ENCODE measurements at places on chromosomes 11 and 22.

DNA sequence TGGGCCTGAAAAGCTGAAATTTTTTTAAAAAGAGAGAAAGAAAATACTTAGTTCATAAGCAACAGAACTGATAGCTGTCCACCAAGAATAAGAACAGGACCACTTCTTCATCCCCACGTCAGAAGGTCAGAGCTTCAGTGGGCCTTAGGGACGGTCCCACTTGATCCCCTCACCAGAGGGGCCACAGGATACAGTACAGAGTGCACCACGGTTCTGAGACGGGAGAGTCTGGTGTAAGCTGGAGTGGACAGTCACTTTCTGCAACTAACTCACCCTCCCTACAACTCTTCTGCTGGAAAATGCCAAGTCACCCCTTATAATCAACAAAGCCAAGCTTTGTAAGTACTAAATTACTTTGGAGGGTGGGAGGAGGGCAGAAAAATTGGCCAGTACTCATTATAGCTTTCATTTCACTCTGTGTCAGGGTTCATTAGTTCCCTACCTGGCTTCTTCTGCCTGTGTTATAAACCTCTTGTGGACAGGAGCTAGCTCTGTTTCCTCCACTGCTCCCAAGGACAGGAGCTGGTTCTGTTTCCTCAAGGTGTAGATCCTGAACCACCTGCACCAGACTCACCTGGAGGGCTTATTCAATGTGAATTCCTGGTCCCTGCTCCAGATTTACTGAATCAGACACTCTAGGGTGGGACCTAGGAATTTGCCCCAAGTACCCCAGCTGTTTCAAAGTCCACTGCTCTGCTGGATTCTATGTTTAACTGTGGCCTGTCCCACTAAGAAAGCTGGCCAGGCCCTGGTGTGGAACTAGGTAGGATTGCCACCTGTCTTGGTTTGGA lies 39.6 kb downstream of the SCGB1A1 start:
- no peak for DNase-seq

- no peak for DNase-seq
Observed at GRCh38 chr11:28471537-28471936, 363.3 kb downstream of the METTL15 start.

GRCh38 chr11:69249311-69250185 lies 44.4 kb upstream of the MYEOV start:
- no peak for DNase-seq

DNA sequence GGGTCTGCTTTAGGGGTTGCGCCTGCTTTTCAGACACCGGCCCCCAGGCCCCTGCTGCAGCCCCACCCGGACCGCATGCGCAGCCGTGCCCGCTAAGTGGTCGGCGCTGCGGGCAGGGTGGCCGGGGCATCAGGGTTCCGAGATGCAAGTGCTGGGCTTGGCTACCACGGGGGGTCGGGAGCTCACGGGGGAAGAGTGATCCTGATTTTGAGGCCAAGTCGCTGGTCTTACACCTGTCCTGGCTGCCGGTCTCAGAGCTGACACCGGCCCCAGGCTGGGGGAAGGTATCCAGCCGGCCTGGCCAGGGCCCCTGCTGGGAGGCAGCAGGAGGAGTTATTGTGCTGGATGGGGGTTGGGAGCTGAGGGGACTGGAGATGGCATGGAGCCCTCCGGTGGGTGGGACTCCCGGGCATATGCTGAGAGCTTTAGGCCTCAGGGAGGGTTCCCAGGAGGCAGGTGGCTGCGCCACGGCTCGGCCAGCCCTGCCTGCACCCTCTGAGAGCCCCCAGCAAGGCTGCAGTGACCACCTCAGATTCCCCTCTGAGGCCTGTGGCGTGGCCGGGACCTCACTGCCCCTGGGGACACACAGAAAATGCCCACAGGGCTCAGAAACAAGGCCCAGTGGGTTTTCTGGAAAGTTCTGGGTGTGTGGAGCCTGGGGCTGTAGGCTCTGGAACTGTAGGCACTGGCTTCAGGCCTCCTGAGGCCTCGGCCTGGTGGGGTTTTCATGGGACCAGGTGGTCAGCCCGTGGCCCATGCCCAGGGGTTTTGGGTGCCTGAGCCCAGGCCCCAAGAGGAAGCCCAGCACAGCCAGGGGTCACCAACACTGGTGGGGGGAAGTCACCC lies 4.4 kb upstream of the MUC5AC start:
- no peak for DNase-seq

DNA sequence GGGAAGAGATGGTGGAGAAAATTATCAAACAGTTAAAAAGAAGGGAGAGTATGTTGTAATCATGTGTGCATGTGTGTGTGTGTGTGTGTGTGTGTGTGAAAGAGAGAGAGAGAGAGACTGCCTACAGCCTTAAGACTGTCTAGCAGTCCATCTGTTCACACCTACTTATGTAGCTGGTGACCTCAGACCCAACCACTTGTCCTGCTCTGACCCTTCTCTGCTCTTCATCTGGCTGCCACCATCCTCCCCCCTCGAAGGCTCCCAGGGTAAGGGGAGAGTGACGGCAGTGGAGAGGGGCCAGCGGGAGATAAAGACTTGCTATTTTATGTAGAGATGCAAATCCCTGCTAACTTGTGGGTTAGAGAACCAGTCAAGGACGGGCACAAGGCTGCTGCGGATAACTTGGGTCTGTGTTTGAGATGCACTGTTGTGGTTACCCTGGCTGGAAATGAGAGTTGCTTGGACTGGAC lies 24.9 kb upstream of the GRAMD1B start:
- peak; percentile 45 for DNase-seq

DNA sequence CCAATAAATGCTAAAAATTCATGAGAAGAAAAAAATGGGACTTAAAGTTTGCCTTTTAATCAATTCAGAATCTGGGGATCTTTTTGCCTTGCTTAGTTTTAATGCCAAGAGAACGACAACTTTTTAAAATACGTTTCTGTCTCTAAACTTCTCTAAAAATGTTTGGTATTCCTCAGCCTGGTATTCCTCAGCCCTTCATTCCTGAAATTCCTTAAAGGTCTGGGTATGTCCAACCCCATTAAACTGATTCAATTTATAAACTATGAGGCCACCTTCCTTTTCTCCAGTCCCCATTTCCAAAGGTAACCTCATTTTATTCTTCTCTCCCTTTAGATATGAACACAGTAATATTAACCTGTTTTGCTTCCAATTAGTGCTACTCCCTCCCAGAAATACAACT lies 16.6 kb downstream of the POLA2 start:
- DNase-seq: no peak

- no peak for DNase-seq
Observed at GRCh38 chr22:30941363-30941740, 27.2 kb downstream of the MORC2 start.

DNA sequence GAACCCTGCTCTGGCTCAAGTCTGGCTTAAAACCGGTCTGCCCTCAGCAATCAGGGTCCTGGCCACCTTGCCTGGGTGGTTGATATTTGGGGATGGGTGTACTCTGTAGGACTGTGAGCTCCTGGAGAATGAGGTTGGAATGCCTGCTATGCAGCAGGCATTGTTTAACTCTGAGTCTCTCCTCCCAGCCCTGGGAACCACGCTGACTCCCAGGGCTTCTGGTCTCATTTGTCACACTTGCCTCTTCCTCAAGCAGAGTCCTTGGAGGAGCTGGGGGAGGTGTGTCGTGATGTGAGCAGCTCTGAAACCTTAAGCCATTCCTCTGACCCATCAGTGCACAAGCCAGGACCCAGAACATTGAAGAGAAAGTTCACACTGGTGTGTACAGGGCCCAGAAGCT lies 340.1 kb downstream of the MN1 start:
- no peak for DNase-seq

DNA sequence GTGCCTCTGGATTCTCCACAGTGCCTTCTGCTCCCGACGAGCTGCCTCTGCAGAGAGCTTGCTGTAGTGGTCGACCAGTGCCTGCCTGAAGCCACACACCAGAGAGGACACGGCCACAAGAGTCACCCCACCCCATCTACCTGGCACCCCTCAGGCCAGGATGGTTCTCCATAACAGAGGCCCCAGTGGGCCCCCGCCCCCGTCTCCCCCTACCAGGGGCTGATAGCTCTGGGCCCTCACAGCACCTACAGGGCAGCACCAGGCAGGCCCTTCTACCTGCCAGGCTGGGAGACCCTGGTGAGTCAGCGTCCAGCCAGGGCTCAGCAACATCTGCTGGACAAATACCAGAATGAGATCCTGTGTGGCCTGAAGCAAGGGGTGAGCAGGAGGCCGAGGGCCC lies 21.7 kb downstream of the SELENOO start:
- DNase-seq: no peak

- DNase-seq: no peak
Observed at GRCh38 chr11:87251560-87251959, 213.8 kb downstream of the TMEM135 start.

- no peak for DNase-seq
Observed at GRCh38 chr22:17381192-17381913, 12.1 kb downstream of the CECR2 start.

GRCh38 chr11:134542401-134543165 lies 130.5 kb upstream of the B3GAT1 start:
- DNase-seq: no peak

GRCh38 chr11:29255401-29255800 lies 761.4 kb downstream of the KCNA4 start:
- DNase-seq: no peak

GRCh38 chr11:83057721-83058120 lies 14.0 kb downstream of the RAB30 start:
- DNase-seq: no peak

GRCh38 chr11:35082321-35083180 lies 56.4 kb upstream of the CD44 start:
- peak; percentile 22 for DNase-seq

DNA sequence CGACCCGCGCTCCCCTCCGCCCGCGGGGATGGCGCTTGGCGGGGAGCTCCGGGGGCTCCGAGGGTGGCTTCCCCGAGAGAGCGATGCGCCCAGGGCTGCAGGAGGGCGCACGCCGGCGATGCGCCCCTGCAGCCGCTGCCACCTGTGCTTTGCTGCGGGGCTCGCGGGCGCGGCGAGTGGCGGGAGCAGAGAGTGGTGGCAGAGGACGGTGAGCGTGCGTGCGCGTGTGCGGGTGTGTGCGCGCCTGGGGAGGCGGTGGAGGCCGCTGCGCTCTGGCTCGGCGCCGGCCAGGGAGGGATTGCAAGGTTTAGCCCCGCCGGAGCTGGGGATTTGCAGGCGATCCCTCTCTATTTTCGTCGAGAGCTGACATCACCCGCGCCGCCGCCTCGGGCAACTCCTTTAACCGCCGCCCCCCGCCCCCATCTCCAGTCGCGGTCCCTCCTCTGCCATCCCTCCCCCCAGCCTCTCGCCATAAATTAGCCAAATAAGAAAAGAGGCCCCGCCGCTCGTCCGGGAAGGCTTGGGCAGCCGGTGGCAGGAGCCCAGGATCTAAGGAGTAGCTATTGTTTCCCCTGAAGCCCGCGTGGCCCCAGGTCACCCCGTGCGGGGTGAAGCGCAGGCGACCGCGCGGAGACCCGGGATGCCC lies at the start of gene SLC1A2:
SLC1A2 (minus strand) TSS at position 375 of the 646 bp plus-strand sequence. CDS start 592 bp downstream, outside the sequence.
- DNase-seq: peak; percentile 45

- no peak for DNase-seq
Observed at GRCh38 chr11:128598096-128598495, 10.7 kb upstream of the ETS1 start.

DNA sequence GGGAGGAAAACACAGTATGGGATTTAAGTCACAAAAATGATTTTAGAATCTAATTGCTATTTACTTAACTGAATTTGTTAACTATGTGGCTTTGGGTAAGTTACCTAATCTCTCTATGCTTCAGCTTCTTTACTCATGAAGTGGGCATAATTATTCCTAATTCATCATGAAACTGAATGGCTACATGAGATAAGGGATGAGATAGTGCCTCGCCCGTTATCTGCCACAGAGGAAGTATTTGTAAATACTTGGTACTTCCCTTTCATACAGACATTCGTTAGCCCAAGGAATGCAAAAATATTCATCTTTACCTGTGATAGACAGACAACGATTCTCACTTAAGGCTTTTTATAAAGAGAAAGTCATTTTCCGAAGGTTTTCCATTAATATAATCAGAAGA lies 221.2 kb upstream of the BLID start:
- no peak for DNase-seq

GRCh38 chr11:126408496-126408895 lies 53.0 kb downstream of the ST3GAL4 start:
- DNase-seq: no peak

- no peak for DNase-seq
Observed at GRCh38 chr11:20156280-20156875, 3.9 kb downstream of the DBX1 start.

DNA sequence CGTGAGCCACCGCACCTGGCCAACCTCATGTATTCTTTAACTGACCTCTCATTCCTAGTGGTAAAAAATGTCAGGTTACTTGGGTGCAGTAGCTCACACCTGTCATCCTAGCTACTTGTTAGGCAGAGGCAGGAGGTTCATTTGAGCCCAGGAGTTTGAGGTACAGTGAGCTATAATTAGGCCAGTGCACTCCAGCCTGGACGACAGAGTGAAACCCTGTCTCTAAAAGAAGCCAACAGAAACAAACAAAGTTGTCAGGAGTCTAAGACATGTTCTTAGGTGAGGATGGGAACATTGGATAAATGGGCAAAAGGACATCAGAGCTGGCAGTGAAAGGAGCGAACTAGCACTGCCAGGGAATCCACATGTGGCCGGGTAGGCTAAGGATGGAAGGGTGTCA lies 18.1 kb downstream of the MADD start:
- DNase-seq: no peak

- DNase-seq: no peak
Observed at GRCh38 chr22:23744485-23744884, 6.4 kb downstream of the ZNF70 start.

GRCh38 chr11:106133529-106133928 lies 56.1 kb downstream of the AASDHPPT start:
- DNase-seq: no peak

- DNase-seq: peak; percentile 14
Observed at GRCh38 chr11:114036147-114036811, 23.2 kb upstream of the ZBTB16 start.

DNA sequence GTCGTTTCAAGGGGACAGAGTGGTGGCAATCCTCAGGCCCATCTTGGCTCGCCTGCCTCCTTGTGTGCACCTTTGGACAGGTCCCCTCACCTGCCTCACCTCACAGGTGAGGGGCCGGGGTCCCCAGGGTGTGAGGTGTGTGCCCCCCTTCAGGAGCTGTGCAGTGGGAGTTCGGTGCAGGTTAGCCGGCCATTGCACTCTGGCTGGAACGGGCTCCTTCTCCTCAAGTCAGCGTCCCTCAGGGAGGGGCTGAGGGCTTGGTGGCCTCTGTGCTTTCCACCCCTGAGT lies 269.1 kb downstream of the TBC1D22A start:
- no peak for DNase-seq

- DNase-seq: peak; percentile 37
Observed at GRCh38 chr11:133947321-133947756, 9.4 kb downstream of the IGSF9B start.

Data from NCI-H446 (cell line).